ENCODE measurements at places on chromosomes 11 and 22.

- DNase-seq = no peak
These were observed 13.2 kb downstream of the HSD17B12 start for GRCh38 chr11:43693731-43694130.

- DNase-seq = no peak
These were observed 400.2 kb downstream of the RAB38 start for GRCh38 chr11:87775036-87775435.

- DNase-seq = peak; percentile 89
These were observed 49.1 kb upstream of the A4GALT start for GRCh38 chr22:42769574-42770447.

- no peak for DNase-seq
These were observed 9.6 kb upstream of the CDON start for GRCh38 chr11:126072141-126072741.

DNA sequence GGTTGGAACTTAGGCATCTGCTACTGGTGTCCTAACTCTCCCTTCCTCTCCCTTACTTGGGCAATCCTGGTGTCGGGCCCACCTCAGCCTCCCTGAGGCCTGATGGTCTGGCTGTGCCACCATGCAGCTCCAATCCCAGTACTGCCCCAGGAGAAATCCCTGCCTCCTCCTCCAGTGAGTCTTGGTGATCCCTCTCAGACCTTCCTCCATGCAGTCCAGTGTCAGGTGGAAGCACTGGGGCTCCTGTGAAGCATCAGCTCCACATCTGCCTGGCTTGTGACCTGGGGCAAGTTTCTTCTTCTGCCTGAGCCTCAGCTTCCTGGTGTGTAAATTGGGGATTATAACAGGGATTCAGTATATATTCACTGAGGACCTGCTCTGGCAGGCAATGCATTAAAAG lies 1.8 kb upstream of the PELI3 start:
- DNase-seq = no peak

GRCh38 chr11:86687185-86687778 lies 14.9 kb upstream of the ME3 start:
- DNase-seq = no peak

GRCh38 chr11:18669711-18670110 lies 28.9 kb upstream of the TMEM86A start:
- no peak for DNase-seq

DNA sequence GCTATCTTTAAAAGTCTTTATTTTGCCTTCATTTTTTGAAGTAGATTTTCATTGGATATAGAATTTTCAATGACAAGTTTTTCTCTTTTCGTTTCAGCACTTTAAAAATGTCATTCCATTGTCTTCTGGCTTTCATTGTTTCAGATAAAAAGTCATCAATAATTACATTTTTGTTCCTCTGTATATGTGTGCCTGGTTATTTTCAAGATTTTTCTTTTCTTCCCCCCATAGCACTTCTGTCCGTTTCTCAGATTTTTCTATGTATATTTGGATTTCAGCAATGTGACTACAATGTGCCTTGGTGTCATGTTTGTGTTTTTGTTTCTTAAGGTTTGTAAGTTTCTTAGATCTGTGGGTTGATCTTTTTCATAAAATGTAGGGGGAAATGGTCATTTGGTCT lies 66.3 kb upstream of the HSD17B12 start:
- no peak for DNase-seq

DNA sequence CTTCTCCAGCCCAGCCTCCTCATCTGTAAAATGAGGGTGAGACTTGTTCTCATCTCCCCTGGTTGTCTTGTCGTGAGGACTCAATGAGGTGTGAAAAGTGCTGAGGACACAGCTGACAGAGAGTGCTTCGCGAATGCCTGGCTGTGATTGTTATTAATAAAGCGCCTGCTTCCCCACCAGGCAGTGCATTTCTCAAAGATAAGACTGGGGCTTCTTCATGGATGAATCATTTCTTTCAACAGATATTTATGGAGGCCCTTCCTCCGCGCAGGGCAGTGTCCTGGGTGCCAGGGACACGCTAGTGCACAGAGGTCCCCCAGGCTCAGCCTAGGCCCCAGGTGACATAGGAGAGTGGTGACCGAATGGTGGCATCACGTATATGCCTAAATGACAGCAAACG lies 34.3 kb upstream of the SHISAL1 start:
- DNase-seq = no peak

GRCh38 chr11:62882788-62883501 lies 2.2 kb downstream of the SLC3A2 start:
- DNase-seq = no peak

GRCh38 chr11:100682247-100682969 lies 4.7 kb upstream of the ARHGAP42 start:
- DNase-seq = peak; percentile 52

- DNase-seq = no peak
These were observed 92.9 kb downstream of the FBXO7 start for GRCh38 chr22:32567544-32567943.

GRCh38 chr22:35138521-35138920 lies 72.6 kb downstream of the ISX start:
- DNase-seq = no peak

DNA sequence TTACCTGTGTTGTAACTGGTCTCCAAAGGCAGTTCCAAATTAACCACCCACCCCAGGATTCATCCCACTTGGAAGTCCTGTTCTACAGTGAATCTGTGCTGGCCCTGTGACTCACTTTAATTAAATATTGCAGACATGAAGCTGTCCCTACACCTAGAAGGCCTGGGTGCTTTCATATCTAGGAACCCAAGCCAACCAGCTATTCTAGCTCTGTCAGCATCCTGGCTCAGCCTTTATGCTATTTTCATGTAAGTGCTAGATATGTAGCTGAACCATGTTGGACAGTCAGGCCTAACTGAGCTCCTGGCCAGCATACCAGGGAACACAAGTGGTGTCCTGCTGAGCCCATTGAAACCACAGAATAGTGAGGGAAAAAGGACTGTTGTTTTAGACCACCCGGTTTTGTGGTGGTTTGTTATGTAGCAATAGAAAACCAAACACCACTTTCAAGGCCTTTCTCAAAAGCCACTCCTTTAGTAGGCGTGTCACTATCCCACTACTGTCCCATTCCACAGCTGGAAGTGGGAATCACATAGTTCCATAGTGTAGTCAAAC lies 30.3 kb downstream of the CNTF start:
- DNase-seq = no peak

DNA sequence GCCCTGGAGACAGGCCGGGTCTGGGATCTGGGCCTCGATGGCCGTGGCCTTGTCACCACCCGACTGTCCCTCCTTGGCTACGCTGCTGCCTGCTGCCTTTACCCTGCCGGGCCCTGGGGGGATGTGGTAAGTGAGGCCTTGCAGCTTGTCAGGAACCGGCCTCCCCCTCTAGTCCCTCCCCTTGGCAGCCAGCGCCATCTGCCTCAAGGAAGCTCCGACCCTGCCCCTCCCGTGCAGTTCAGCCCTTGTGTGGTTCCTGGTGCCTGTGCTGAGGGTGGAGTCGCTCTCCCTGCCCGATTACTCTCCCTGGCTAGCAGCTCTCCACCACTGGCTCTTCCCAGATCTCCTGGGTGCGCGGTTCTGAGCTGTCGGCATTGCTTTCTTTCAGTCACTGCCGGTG lies 33.7 kb downstream of the CTTN start:
- no peak for DNase-seq

DNA sequence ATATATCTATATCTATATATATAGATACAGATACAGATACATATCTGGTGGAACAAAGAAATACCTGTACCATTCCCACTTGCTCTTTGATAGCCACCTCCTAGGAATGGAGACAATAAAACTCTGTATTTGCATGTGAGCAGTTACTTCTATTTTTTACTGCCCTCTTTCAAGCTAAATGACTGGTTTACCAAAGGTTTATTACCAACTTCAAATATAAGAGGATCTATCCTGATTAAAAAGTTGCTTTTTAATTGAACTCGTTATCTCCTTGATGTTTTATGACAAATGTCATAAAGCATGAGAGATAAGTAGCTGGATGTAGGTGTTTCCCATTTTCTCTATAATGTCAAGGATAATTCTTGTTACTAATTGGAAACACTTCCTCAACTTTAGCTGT lies 21.7 kb upstream of the GRIK4 start:
- no peak for DNase-seq

GRCh38 chr11:67408437-67409200 lies 4.7 kb downstream of the TBC1D10C start:
- no peak for DNase-seq

DNA sequence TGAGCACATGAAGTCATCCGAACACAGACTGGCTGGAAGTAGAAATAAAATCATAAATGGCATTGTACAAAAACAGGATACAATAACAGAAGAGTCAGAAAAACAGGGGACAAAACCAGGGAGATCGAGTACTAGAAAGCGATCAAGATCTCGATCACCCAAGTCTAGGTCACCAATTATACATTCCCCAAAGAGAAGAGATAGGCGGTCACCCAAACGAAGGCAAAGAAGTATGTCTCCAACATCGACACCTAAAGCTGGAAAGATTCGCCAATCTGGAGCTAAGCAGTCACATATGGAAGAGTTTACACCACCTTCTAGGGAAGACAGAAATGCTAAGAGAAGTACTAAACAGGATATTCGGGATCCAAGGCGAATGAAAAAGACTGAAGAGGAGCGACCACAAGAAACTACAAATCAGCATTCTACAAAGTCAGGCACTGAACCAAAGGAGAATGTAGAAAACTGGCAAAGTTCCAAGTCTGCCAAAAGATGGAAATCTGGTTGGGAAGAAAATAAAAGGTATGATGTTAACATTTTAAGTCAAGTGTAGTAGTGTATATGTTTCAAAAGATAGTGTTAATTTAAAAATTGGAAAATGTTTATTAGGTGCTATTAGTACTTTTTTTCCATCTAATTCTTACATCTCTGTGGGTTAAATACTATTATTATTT lies 9.4 kb downstream of the PCF11 start:
- DNase-seq = no peak

GRCh38 chr11:116498161-116498560 lies 274.6 kb downstream of the BUD13 start:
- no peak for DNase-seq

GRCh38 chr11:35318977-35319925 lies 100.1 kb downstream of the SLC1A2 start:
- DNase-seq = no peak

DNA sequence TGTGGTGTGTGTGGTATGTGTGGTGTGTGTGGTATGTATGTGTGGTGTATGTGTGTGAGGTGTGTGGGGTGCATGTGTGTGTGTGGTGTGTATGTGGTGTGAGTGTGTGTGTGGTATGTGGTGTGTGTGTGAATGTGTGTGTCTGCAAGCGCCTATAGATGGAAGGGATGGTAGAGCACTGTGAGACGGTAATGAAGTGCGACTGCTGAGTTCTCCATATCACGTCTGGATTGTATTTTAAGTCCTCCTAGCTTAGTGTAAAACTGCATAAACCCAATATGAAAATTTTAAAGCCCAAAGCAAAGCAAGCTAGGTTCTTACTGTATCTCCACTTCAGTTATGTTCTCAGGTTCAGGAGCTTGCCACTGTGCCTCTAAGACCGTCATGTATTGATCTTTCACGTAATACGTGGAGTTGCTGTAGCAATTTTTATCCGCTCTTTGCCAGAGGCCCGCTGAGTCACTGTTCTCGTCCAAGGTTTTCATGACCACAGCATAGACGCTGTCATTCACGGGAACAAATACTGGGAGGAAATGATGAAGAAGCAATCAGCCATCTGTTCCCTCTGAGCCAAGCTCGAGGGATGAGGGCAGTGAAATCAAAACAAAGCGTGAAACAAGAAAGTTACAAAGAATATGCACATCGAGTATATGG lies 5.5 kb downstream of the PLET1 start:
- DNase-seq = peak; percentile 90

DNA sequence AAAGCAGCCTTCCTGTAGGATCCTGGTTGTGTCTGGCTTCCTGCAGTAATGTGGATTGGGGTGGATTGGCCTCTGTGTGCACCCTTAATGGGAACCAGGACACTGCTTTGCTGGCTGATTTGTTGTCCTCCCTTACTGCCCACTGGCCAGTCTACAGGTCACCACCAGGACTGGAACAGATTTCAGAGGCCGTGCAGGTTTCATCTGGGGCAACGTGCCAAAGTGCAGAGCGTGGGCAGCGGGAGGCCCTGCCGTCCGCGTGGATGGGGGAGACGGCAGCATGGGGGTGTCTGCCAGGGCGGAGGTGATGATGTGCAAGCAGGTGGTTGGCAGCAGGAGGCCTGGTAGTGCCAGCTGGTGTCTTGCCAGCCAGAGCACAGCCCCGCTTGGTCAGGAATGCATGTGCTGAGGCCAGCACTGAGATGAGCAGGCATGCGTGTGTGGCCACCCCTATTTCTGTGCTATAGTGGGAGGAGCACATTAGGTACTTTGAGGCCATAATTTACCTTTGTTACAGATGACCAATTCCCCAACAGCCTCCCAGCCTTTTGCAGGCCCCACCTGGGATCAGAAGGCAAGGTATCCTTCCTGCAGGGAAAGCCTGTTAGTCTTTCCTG lies 24.3 kb downstream of the BCR start:
- no peak for DNase-seq

- DNase-seq = peak; percentile 97
These were observed 35.7 kb upstream of the DKK3 start for GRCh38 chr11:12043959-12044791.

DNA sequence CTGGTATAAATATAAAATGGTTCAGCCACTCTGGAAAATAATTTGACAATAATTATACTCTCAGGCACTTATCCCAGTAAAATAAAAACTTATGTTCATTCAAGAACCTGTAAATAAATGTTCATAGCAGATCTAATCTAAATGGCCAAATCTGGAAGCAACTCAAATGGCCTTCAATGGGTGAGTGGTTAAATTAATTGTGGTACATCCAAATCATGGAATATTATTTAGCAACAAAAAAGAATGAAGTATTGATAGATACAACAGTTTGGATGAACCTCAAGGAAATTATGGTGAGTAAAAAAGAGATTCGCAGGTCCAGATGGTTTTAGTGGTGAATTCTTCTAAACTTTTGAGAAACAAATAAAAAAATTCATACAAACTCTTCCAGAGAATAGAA lies 287.0 kb upstream of the ZC3H12C start:
- no peak for DNase-seq

DNA sequence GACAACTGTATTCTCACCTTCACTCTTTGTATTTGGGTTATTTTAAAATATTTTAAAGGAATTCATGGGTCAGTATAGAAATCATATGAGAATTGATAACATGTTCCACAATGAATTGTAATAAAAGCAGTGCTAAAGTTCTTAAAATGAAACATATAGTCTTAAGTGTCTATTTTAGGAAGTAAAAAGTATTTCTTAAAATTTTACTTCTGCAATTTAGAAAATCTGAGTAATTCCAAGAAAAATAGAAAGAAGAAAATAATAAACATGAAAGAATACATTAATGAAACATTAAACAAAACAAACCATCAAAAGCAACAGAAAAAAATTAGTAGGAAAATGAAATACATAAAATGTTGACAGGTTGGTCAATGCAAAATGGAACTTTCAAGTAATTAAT lies 332.4 kb downstream of the ETS1 start:
- no peak for DNase-seq

GRCh38 chr11:926341-926916 lies 759 bp downstream of the AP2A2 start:
- peak; percentile 85 for DNase-seq
